ENCODE measurements at places on chromosomes 2 and 18.

DNA sequence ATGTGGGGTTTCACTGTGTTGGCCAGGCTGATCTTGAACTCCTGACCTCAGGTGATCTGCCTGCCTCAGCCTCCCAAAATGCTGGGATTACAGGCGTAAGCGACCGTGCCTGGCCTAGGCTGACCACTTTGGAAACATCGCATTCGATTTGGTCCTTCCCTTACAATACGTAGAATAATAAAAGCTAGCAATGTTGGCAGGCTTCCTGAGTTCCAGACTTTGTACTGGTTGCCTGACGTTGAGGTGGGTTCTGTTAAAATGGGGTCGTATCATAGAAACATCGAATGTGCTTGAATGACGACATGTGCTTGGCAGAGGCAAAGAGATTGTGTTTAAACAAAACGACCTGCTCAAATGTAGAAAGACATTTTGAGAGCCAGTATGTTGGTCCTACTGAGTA, 56.1 kb downstream of the LTBP1 start:
- DNase-seq: no peak

- DNase-seq: no peak
Measured at GRCh38 chr18:64528646-64529045, 379.8 kb upstream of the LINC00305 start.

DNA sequence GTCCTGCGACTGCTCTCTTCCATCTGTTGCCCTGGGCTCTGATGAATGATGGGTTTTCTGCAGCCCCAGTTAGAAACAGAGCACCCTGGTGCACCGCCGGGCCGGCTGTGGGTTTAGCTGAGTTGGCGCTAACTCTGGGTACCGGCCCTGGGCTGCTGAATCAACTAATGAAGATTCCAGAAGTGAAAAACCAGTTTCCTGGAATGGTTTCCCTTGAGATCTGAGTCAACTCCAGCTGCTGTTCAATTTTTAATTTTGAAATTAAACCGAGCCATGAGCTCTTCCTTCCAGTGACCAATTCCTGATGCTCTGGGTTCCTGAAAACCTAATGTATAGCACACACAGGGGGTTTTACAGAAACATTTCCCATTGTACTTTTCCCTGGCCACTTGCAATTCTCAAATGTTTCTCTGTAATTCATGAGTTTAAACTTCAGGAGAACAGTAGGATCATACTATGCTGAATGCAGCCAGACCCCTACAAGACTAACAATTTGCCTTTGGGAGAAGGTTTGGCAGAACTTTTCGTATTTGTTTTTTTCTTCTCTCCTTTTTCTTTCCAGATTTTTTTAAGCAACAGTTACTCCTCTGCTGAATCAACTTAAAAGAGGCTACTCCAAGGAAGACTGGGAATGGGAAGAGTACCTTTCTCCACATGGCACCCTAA, 5.5 kb downstream of the COL6A3 start:
- DNase-seq: no peak

DNA sequence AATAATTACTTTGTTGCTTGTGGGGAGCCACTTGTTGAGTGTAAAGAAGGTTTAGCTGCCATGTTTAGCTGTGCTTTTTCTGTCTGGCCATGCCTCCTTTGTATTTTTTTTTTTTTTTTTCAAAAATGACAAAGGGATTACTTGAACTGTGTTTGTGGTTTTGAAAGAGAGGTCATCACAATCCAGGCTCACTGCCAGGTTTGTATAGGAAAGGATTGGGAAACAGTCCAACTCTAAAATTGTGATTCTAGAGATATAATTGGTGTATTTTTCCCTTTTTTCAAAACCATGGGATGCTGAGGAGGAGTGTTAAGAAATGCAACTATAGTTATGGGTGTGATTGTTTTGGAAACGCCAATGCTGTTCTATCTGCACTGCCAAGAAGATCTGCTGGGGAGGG, 4.3 kb downstream of the ITPRIPL1 start:
- DNase-seq: no peak

DNA sequence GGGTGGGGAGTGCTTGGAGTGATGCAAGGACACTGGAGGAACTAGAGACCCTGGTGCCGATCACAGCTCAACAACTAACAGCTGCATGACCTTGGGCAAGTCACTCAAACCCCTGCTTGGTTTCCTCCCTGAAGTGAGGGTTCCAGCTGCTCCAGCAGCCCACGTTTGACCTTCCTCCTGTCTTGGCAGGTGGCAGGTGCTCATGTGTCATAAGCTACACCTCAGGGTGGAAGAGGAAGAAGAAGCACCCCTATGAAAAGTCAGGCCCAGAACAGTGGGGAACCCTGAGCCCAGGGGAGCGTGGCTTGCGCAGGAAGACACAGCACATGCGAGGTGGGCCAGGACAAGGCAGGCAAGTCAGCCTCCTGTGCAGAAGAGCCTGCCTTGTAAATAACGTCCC, 42.4 kb downstream of the MRPL35 start:
- DNase-seq: no peak

DNA sequence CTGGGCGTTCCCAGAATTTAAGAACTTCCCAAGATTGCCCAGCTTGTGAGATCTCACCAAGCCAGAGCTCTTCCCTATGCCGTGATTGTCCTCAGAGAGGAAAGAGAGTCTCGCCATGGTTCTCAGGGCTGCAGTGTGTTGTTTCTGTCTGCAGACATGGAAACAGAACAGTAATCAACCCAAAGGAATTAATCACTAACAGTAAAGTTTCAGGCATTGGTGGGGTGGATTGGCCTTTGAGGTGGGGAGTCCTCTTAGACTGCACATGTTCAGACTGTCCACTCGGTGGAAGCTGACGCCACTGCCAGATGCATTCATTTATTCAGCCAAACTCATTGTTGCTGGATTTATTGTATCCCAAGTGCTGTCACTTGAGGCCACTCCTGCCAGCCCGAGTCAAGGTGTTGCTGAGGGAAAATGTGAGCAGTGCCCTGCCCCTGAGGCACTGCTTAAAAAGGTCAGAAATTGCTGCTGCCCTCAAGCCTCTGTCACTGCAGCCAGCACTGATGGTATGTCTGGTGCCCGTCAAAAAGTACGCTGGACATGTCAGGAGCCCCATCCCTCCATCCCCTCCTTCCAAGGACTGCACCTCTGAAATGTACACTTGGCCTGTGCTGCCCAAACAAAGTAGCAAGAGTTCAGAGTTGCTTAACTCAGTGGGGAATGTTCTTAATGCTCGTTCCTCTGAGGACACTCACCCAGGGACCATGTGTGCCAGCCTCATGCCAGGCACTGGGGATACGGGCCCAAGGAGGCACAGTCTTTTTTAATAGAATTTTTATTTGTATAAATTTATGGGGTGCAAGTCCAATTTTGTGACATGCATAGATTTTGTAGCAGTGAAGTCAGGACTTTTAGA, 201.0 kb downstream of the GLI2 start:
- no peak for DNase-seq

GRCh38 chr2:76320716-76321115, 610.0 kb upstream of the GCFC2 start:
- DNase-seq: no peak

DNA sequence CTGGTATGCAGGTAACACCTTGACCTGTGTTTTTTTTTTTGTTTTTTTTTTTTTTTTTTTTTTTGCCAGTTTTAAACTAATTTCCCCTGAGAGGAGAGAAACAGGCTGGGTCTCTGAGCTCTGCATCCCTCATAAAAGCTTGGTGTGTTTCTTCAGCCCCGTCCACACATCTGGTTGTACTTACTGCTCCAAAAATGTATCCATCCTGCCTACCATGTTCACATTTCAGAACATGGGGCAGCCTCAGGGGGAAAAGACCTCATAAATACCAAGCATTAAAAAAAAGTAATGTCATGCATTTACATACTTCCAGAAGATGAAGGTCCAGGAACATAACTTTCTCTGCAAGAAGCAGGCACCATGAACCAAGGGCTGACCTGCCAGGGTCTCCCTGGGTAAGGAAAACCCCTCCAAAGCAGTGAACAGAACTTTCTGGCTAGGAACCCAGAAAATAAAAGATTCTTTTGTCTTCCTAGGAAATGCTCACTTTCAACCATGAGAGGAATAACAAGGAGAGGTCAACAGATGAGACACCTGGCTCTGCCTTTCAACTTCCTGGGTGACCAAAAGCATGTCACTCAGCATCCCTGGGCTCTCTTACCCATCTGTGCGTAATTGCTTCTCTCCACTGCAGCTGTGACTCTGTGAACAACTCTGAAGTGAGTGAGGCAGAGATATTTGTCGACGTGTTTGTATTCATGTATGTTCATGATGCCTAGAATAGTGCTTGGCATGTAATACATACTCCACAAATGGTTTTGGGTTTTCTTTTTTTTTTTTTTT, 118.6 kb downstream of the MCFD2 start:
- DNase-seq: no peak

- no peak for DNase-seq
Measured at GRCh38 chr2:104412384-104412783, 441.5 kb upstream of the POU3F3 start.

GRCh38 chr2:231708773-231709635, 679 bp downstream of the PTMA start:
- DNase-seq: no peak

DNA sequence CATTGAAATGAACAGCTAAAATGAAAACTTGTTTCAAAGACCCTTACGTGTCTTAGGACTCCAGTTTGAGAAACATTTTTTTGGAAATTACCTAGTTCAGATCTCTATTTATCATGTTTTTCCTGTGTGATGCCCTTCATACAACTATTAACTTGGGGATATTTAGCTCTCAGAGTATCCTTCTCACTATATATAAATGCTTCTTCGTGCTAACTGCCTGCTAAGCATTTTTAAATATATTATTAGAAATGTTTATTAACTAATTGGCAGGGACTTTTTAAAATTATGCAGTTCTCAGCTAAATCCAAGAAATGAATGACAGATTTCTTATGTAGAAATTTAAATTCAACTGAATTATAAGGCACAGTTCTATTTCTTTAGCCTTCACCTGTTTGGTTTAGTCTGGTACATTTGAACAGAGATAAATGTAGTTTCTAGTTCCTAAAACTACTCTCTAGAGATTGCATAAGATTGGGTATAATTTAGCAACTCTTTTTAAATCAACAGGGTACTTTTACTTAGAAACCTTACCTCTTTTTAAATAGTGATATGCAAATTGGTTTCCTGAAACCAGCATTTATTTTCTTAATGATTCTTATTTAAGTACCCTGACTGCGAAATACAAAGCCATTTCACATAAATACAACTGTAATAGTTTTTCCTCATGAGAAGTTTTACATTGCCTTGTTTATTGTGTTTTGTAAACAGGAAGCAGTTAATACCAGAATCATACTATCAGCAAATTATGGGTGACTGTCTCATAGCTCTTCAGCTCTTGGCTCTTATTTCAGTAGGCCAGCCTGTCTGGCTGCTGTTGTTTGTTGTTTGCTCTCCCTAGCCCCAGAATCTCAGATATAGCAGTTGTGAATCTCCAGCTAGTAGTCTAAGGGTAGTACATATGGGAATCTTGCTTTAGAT, 140.7 kb downstream of the PTRHD1 start:
- no peak for DNase-seq

DNA sequence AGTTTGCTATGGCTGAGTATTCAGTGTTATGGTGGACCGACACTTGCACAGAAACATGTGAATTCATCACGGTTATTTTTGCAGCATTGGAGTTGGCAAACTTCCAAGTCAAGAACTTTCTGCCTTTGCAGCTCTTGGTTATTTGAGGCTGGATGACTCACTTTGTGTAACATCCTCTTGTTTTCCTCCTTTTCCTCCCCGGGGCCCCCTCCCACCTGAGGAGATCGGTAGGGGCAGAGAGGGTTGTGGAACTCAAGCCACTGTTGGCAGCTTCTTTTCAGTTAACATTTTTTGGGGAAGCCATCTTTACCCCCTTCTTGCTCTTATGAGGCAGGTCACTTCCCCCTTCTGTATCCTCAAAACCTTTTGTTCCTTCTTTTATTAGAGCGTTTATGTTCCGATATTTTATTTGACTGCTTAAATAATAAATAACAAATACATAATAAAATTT, 48.6 kb downstream of the DDX1 start:
- DNase-seq: no peak

- DNase-seq: no peak
Measured at GRCh38 chr2:42424033-42424432, 63.0 kb upstream of the COX7A2L start.
